ENCODE measurements at places on chromosomes 16 and 17.

DNA sequence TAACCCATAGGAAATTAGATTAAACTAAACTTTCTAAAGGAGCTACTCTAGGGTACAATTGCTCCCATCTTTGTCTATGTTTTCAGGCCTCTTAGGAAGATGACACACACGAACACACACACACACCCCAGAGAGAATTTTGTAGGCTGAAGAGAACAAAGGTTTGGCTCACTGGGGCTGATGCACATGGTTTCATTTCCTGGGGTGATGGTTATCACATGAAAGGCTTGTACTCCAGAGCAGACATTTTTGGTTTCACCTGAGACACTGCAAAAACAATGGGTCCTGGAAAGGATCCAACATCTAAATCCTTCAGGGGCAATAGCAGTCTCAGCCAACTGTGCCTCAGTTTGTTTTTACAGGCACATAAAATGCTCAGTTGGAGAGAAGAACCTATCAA lies 62.8 kb downstream of the GRB7 start:
- peak; percentile 44 for DNase-seq

DNA sequence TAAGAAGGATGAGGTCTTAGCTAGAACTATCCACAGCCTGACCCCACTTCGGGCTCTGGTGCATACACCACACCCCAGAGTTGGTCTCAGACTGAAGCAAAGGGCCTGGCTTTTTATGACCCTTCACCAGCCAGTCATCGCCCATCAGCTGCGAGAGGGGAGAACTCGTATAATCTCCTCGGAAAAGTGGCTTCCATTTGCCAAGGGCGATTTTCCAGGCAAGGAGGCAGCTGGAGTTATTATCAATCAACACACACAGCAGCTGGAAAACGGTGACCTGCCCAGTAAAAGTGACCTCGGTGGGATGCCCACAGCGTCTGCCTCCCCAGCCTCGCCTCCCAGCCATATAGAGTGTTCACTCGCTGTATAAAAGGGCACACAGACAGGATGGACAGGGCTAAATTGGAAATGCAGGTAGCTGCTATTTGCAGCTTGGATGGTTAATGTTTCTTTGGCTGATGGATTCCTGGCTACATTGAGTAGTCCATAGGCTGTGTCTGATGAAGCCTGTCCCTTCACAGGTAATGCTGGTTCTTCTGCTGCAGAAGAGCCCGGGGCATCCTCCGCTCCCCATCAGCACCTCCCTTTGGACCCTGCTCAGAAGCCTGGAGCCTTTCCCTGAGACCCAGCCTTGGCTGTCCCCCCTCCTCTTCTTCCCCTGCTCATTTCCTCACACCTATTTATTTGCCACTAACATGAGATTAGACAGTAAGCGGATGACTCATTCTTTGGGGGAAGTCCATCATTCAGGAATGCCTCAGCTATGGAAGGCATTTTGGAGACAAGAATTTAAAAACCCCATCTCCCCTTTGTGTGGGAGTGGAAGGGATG lies 45.7 kb downstream of the TMEM186 start:
- DNase-seq = no peak

- DNase-seq = no peak
Observed at GRCh38 chr17:49249292-49249794, 18.8 kb upstream of the PHOSPHO1 start.

DNA sequence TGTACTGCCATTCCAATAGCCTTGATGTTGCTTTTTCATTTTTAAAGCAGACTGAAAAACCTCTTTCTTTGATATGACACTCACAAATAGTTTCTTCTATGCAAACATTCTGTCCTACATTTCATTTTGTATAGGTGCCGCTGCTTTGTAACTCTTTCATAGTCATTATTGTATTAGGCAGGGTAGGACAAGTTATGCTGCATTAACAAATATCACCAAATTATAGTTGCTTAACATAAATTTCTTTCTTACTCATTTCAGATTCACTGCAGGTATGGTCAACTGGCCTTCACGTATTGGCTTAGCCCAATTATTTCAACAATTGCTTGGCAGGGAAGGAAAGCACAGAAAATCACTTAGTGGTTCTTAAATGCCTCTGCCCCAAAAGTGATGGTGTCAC lies 70.8 kb downstream of the GPR139 start:
- DNase-seq = no peak

- no peak for DNase-seq
Observed at GRCh38 chr16:3673201-3673600, 18.7 kb downstream of the DNASE1 start.

GRCh38 chr16:57993897-57994296 lies 6.6 kb downstream of the ZNF319 start:
- no peak for DNase-seq

- no peak for DNase-seq
Observed at GRCh38 chr17:27496437-27496943, 40.2 kb downstream of the KSR1 start.

DNA sequence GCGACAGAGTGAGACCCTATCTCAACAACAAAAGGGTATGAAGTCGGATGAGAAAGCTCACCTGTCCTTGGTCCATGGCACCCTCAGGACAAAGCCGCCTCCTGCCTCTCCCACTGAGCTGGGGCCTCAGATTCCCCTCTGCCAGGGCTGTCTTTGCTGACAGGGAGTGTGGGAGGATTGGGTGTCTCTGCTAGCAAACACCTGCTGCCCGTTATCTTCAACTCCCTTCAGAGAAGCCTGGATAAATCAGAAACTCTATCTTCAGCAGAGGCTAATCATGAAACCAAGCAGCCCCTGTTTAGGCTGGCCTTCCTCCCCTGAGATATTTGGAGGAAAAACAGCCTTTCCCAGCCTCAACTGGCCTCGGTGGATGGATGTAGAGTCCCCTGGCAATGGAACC lies 36.3 kb upstream of the CDH1 start:
- DNase-seq = no peak

DNA sequence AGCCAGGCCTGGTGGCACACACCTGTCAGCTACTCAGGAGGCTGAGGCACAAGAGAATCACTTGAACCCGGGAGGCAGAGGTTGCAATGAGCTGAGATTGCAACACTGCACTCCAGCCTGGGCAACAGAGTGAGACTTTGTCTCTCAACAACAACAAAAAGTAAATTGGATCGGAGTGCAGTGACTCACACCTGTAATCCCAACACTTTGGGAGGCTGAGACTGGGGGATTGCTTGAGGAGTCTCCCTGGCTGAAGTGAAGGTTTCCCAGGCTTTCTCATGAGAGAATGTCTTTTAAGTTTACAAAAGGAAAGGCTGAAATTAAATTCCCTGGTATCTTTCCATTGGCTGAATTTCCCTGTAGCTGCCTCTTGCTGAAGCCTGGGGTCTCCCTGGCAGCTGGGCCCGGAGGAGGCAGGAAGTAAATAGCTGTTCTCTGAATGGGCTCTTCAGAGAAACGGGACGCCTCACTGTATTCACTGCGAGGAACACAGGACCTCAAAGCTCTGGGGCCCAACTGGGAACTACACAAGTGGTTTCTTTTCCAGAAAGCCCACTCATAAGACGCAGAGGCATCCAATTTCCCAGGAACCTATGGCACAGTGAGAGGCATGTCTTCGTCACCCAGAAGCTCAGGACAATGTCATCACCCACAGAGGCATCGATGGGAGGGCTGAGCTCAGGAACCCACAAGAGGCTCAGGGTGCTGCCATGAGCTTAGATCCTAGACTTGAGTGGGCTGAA lies 77.4 kb upstream of the SMURF2 start:
- DNase-seq = no peak
